H54 (cell line): ENCODE measurements at places on chromosomes 7 and 10.

GRCh38 chr7:100380196-100380595 is 6.9 kb downstream of the PILRA start:
- no peak for DNase-seq

DNA sequence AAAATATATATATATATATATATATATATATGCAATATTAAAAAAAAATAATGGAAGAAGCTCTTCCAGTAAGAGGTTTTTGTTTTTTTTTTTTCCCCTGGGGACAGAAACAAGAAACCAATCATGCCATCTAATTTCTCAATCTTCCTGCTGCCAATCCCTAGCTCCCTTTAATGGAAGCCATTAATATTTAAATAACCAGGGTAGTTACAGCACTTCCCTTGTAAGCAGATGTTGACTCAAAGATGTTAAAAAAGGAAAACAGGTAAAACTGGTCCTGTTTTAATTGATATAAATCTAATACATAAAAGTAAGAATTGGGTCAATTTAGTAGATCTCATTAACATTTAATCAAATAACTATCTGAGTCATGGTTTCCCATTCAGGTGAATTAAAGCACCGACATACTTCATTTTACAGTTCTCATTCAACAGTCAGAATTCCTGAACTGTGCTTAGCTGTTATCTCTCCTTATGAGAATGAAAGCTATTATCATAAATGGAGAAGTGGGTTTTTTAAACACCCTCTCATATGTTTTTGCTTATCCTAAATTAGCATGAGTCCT is 22.6 kb downstream of the CPVL start:
- no peak for DNase-seq

GRCh38 chr10:97676770-97677581 is 10.1 kb downstream of the AVPI1 start:
- DNase-seq = peak; percentile 53

DNA sequence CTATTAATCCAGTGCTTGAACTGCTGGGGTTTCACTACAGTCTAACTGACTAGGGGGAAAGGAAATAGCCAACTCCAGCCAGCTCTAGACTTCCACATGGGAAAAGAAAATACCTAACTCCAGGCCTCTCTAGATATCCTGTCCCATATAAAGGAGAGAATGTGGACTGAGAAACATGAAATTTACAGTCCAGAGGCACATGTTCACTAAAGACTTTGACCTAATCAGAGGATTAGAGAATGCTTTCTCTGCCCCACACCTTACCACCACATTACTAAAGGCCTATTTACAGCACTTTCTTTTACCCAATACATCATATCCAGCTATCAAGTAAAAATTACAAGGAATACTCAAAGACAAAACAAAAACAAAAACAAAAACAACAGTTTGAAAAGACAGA is 164.2 kb downstream of the PCLO start:
- no peak for DNase-seq

DNA sequence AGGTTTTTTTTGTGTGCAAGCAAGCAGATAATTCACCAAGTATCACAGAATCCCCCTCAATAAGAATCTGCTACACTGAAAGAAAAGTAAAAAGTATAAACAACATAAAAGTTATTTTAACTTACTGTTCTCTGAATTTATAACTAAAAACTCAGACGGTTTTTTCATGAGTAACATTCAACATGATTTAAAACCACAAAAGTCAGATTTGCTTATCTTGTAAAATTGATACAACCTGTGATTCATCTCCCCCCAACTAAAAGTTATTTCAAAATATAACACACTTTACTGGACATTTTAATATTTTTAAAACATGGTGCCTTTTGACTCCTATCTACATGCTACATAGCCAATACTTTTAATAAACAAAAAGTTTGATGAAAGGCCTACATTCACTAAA is 32.8 kb downstream of the TSPAN12 start:
- DNase-seq = no peak

- no peak for DNase-seq
These were observed 12.2 kb upstream of the CLCN1 start for GRCh38 chr7:143303733-143304132.

DNA sequence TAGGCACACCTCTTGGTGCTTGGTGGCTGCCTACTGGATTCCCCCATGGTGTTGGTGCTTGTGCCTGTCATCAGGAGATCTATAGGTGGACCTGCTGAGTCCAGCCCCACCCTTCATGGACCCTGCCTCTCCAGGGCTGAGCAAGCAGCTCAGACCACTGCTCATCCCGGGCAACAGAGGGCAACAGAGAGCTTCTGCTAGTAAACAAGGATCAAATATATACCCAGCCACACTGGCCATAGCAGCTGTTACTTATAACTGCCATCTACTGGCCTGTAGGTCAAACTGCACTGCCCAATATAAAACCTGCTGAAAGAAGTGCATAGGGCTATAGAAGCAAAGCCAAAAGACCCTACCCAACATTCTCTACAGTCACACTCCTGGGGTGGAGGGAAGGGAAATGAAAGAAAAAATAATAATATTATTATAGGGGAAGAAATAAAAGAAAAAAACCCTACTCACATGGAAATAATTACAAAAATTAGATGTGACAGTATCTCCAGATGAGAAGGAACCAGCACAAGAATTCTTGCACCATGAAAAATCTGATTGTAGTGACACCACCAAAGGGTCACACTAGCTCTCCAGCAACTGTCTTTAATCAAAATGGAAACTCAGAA is 54.9 kb upstream of the ZNF800 start:
- DNase-seq = peak; percentile 38

DNA sequence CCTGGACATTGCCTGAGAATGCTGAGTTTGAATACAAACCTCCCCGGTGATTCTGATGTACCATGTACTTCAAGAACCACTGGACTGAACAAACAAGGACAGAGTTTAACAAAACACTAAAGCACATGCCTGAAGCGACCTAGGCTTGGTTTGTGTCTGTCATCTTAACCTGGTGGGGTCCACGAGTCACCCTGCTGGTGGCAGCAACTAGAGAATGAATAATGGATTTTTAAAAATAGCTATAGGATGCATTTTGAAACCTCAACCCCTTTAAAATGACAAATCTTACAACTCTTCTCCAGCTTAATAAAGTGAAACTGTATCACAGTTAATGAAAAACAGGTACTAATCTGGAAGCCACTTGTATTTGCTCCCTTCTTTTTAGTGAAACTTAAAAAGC is 25.2 kb downstream of the CDHR3 start:
- DNase-seq = no peak
